Caco-2 (cell line): ENCODE measurements at places on chromosomes 7 and 10.

GRCh38 chr10:24706479-24707118 lies 17.1 kb downstream of the ARHGAP21 start:
- DNase-seq, result no peak

DNA sequence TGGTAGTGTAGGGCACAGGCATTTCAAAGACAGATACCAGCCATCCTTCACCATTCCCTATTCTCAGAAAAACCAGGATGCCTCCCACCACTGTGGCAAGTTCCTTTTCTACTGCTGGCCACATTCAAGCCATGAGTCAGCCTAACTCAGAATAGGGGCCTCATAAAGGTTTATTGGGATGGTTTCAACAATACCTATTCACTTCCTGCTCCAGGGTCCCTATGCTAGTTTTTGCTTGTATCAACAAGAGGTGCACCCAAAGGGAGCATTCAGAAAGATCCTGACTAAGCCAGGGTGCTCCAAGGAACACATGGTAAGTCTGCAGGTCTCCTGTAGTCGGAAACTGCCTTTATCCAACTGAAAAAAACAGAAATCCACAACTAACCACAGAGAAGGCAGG lies 76.9 kb upstream of the EGR2 start:
- no peak for DNase-seq

GRCh38 chr7:80517282-80517747 lies 5.5 kb upstream of the GNAT3 start:
- DNase-seq, result no peak

- DNase-seq, result no peak
Measured at GRCh38 chr7:118615-119391, 73.6 kb upstream of the FAM20C start.
